GM04503 (cell line): ENCODE measurements at places on chromosomes 16 and 17.

DNA sequence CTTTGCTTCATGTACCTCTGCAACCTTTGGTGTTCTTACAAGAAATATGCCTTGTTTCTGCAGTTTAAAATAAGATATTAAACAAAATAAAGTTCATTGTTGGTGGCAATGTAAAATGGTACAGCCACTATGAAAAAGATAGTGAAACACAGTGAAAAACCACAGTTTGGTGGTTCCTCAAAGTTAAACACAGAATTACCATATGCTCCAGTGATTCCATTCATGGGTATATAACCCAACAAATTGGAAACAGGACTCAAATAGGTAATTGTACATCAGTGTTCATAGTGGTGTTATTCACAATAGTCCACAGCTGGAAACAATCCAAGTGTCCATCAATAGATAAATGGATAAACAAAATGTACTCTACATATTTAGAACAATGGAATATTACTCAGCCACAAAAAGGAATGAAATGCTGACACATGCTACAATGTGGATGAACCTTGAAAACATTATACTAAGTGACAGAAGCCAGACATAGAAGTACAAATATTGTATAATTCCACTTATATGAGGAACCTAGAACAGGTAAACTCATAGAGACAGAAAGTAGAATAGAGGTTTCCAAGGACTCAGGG is 49.2 kb downstream of the CUEDC1 start:
- DNase-seq = no peak

GRCh38 chr17:17253406-17253805 is 16.4 kb upstream of the FLCN start:
- no peak for DNase-seq

- DNase-seq = no peak
These were observed 43.4 kb downstream of the OSBPL7 start for GRCh38 chr17:47778184-47778635.

DNA sequence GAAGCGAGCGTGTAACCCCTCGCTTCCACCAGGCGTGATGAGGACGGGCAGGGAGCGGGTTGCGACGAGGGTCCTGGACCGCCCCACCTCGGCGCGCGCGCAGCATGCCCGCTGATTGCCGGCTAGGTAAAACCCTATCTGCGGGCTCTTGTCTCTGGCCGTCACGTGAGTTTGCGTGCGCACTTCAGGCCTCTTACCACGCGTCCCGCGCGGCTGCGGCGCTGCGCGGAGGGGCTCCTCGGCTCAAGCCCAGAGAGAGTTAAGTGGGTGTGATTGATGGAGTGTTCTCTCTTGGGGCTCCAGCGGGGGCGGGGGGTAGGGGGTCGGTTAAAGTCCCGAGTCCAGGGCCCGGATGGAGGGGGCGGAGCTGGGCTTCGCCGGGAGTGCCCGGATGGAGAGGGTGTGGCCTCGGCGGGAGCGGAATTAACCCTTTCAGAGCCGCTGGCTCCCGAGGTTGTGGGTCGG is 7.9 kb downstream of the KDM6B start:
- no peak for DNase-seq

GRCh38 chr17:49494986-49495841 is at the start of gene NGFR:
Gene NGFR (plus strand): TSS chr17:49495293. CDS start chr17:49495418, 125 bp downstream.
- no peak for DNase-seq

DNA sequence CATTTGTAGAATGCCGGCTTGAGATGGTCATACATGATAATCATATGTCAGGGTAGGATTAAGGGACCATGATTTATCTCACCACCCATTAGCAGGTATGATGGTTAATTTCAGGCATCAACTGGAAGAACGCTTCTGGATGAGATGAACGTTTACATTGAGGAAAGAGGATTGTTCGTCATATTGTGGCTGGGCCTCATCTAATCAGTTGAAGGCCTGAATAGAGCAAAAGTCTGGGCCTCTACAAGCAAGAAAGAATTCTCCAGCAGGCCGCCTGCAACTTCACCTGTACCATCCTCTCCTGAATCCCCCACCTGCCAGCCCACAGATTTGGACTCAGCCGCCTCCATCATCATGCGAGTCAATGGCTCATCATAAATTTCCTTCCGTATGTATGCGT is 30.6 kb upstream of the XYLT1 start:
- DNase-seq = no peak

- DNase-seq = no peak
These were observed 6.3 kb downstream of the TRAF7 start for GRCh38 chr16:2161911-2162310.

GRCh38 chr16:86681031-86681756 is 102.8 kb downstream of the FOXL1 start:
- no peak for DNase-seq

GRCh38 chr17:1786708-1787107 is 24.8 kb downstream of the SERPINF1 start:
- DNase-seq = no peak

- no peak for DNase-seq
These were observed 70.3 kb downstream of the CMC2 start for GRCh38 chr16:80936410-80936809.

- no peak for DNase-seq
These were observed 242.1 kb upstream of the NLRP1 start for GRCh38 chr17:5826384-5826783.

DNA sequence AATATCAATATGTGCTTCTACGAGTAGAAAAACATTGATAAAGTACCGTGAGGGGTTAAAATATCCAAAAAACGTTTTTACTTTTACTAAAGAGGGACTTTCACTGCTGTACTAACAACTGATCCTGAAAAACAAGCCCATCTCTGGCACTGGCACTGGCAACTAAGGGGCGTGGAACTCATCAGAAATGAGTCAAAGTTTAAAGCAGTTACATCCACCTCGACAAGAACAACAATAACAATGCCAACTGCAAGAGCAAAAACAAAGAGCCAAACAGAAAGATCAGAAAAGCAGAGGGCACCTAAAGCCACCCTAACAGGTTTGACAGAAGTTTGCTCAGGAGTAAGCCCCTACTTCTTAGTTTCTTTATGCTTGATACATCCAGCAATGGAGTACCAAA is 13.1 kb downstream of the MBTPS1 start:
- DNase-seq = no peak

GRCh38 chr17:6306820-6307219 is 128.1 kb downstream of the AIPL1 start:
- DNase-seq = no peak

GRCh38 chr17:17959520-17960361 is 12.5 kb downstream of the TOM1L2 start:
- DNase-seq = no peak

DNA sequence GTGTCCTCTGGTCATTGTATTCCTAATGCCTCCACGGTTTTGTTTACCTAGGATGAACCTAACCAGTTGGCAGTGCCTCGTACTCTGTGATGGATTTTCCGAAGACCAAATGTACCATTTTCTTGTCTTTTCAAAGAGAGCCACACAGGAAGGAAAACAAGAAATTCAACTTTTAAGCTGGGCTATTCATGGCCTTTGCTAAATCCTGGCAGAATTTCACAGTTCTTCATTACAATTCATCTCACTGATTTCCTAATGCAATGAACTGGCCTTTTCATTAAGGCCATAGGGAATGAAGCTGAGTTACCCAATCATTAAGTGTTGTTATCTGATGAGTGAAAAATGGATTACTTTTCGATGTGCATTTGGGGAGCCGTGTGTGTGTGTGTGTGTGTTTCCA is 7.9 kb upstream of the KCNJ16 start:
- DNase-seq = no peak

GRCh38 chr17:62111562-62112171 is 46.6 kb upstream of the MED13 start:
- no peak for DNase-seq

DNA sequence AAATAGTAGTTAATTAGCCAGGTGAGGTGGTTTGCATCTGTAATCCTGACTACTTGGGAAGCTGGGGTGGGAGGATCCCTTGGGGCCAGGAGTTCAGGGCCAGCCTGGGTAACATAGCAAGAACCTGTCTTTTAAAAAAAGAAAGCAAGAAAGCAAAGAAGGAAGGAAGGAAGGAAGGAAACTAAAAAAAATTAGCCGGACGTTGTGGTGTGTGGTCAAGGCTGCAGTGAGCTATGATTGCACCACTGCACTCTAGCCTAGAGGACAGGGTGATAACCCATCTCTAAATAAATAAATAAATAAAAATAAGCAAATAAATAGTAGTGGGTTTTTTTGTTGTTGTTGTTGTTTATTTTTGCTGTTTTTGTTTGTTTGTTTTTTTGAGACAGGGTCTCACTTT is 39.3 kb upstream of the MAP2K6 start:
- DNase-seq = no peak

DNA sequence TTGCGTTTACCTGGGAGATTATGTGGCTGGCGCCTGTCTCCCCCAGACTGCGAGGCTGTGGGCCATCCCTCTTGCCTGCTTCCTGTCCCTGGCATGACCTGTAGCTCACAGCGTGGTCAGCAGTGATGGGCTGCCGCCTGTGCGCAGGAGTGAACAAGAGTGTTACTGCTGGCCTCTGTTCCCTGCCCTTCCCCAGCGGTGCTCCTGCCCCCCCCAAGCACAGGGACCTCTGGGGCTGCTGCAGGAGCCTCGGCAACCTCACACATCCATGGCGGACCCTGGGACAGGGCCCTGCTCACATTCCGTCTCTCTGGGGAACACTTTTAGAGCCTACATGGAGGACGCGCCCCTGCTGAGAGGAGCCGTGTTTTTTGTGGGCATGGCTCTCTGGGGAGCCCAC is 10.6 kb downstream of the TSC2 start:
- no peak for DNase-seq

DNA sequence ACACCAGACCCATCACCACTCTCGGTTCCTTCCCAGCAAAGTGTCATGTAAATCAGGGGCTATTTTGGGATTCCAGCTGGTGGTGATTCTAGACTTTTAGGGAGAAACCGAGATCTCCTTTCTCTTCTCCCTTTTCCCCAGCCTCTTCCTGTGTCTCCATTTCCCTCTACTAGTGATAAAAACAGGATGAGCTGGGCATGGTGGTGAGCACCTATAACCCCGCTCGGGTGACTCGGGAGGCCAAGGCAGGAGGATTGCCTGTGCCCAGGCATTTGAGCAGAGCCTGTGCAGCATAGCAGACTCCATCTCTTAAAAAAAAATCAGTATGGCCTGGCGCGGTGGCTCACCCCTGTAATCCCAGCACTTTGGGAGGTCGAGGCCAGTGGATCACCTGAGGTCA is 6.1 kb downstream of the TBX21 start:
- DNase-seq = no peak

- no peak for DNase-seq
These were observed 1.4 kb upstream of the NAE1 start for GRCh38 chr16:66832190-66832589.

- DNase-seq = no peak
These were observed 117.1 kb upstream of the ZNF750 start for GRCh38 chr17:82956726-82957468.

DNA sequence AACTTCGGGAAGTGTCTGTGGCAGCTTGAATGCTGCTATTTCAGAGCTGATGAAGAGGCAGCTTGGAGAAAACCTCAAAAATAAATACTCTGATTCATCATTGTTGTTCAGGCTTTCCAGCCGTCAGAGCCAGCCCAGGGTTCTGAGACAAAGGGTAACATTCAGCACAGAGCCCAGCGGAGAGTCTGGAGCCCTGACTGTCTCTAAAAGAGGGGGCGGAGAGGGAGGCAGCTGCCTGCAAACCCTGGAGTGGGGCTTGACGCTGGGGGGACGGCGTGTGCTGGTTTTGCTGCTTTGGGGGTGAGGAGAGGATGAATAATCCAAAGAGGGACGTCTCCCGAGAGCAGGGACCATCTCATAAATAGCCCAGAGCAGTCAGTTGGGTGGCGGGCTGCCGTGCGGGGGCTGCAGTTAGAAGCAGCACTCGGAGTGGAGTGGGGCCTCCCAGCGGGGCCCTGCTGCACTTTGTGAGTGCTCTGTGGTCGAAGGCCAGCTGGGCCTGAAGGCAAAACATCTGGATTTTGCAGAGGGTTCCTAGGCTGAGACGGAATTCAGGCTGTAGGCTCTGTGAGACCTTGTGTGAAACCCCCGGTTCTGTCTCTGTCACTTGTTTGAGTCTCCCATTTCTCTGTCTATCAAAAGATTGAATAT is 237.8 kb downstream of the PRKCA start:
- peak; percentile 73 for DNase-seq

- DNase-seq = no peak
These were observed 9.7 kb downstream of the ADGRG3 start for GRCh38 chr16:57677622-57678369.

GRCh38 chr16:88356727-88357199 is 26.0 kb upstream of the ZNF469 start:
- no peak for DNase-seq

DNA sequence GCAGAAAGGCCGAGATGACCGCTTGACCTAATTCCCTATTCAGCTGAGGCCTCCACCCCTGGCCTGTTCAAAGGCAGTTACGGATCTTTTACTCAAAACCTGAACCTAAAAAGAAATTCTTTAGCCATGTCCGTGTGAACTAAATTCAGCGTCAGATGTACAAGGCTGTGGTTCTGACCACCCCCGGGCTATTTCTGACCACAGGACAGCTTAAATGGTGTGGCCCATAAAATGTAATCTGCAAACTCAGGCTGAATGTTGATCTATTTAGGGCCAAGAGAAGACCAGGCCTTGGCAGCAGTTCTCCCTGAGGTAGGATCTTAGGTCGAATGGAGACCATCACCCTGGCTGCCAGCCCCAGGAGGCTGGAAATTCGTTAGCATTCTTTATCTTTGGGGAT is 485.5 kb downstream of the WWOX start:
- no peak for DNase-seq

- DNase-seq = no peak
These were observed 600.6 kb upstream of the CDH11 start for GRCh38 chr16:65722429-65722828.

DNA sequence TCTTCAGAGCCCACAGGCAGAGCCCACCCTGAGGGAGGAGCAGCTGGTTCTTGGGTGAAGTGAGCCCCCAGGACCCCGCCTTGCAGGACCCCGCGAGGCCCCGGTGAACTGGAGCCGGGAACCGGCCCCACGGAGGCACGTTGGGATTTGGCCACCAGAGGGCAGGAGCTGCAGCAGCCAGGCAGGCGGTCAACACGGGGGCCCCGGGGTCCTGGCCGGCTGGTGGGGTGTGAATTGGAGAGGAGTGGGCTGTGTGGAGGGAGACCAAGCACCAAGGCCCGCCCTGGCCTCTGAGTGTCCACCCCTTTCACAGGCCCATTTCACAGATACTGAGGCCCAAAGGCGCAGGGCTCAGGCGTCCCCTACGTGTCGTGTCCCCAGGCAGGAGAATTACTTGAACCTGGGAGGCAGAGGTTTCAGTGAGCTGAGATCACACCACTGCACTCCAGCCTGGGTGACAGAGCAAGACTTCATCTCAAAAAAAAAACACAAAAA is 2.2 kb downstream of the DPEP1 start:
- DNase-seq = no peak

DNA sequence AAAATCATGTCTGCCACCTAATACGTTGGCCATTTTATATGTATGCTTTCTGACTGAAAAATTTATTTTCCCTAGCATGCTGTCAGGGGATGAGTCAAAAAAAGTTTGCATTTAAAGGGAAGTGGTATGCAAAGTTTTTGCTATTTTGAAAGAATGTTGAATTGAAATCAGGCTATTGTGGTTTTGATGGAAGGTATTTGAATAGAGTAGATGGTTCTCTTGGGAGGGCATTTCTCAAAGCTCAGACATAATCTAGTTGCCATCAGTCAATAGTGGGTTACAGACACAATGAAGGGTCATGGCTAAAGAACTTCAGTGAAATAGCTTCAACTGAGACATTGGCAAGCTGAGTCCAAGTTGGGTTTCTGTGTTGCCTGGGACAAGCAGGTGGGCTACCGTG is 102.4 kb downstream of the MAP2K6 start:
- no peak for DNase-seq
